ENCODE measurements at places on chromosomes 12 and 14. TPM values are rescaled to one million over a fixed set of nuclear protein-coding genes. Genes with fewer than 3 reads are reported as not detected.

DNA sequence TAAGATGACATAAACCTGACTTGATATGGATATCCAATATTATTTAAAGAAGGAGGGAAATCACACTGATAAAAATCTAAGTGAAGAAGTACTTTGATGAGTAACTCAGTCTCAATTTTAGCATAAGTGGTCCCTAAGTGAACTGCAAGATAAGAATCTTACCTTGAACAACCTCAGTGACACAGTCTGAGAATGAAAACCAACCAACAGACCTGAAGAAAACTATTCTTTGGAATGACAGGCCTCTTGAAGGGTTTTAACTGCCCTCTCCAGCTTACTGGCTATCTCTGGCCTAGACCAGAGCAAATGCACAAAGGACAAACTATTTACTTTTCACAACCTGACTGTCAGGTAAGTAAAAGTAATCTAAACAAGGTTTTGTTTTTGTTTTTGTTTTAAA, 44.7 kb downstream of the CPM start:
- H3K27ac ChIP-seq = no peak overlapping the region
- H3K4me3 ChIP-seq = no peak overlapping the region
- H3K4me1 ChIP-seq = no peaks in the 10 kb centered on the region
- H3K27me3 ChIP-seq = no peaks in the 10 kb centered on the region

GRCh38 chr12:124566997-124567672, at the start of gene NCOR2:
NCOR2 (minus strand) TSS chr12:124567612; CDS start chr12:124495251, 72,361 bp downstream.
- H3K4me3 ChIP-seq = peak within 1 kb of the TSS; percentile 87
- H3K36me3 ChIP-seq = no peaks in the 10 kb centered on the region
- H3K4me1 ChIP-seq = peaks cover 62% of the 10 kb centered on the region
- H3K27me3 ChIP-seq = no peaks in the 10 kb centered on the region

- H3K4me1 ChIP-seq = no peaks in the 10 kb centered on the region
- no peaks in the 10 kb centered on the region for H3K27me3 ChIP-seq
- no peak overlapping the region for H3K4me3 ChIP-seq
- peaks cover 92% of the 10 kb centered on the region for H3K36me3 ChIP-seq
- no peak overlapping the region for H3K27ac ChIP-seq
These were observed 6.6 kb upstream of the NOP2 start for GRCh38 chr12:6574576-6575295.

- H3K27ac ChIP-seq = no peak overlapping the region
- H3K36me3 ChIP-seq = no peaks in the 10 kb centered on the region
- H3K27me3 ChIP-seq = no peaks in the 10 kb centered on the region
- peaks cover 9% of the 10 kb centered on the region for H3K4me1 ChIP-seq
These were observed 22.7 kb upstream of the LTA4H start for GRCh38 chr12:96057986-96058553.

DNA sequence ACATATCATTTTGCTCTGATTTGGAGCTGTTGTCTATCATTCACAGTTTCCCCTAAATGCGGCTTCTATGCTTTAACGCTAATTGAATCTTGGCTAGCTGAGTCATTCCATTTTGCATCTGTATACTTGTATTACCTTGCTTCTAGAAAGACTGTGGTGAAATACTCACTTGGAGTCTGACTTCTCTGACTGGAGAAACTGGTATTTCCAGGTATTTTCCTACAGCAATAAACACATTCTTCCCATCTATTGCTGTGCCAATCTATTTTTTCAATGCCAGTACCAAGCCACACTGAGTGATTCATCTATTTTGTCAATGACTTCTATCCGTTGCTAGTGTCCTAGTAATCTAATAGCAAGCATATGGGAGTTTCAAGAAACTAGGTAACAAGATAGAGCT, 76.0 kb upstream of the ST8SIA1 start:
- peaks cover 55% of the 10 kb centered on the region for H3K4me1 ChIP-seq
- no peak for DNase-seq
- H3K27me3 ChIP-seq = no peaks in the 10 kb centered on the region
- no peaks in the 10 kb centered on the region for H3K36me3 ChIP-seq
- H3K4me3 ChIP-seq = no peak overlapping the region

Gene USP44
- 4.4 TPM for total RNA-seq

Gene RNASE7
- not detected for total RNA-seq

All from esophagus muscularis mucosa (tissue), 4 donors.